Mesothelial cell of epicardium (in vitro differentiated cells): ENCODE measurements at places on chromosomes 1 and 21. TPM values are rescaled to one million over a fixed set of nuclear protein-coding genes. Genes with fewer than 3 reads are reported as not detected.

MASP2 gene
- 0.09 to 0.20 TPM in 2 of 3 replicates, not detected in the other for total RNA-seq

KIF14 gene
- 5.1 to 5.7 TPM (median 5.5 TPM) in 3 replicates for total RNA-seq

AMY1A gene
- total RNA-seq, result not detected in 3 replicates

ITGB3BP gene
- total RNA-seq, result 37.7 to 40.3 TPM (median 39.4 TPM) in 3 replicates

FCRLA gene
- not detected in 3 replicates for total RNA-seq

KLHDC9 gene
- 4.2 to 5.4 TPM (median 5.4 TPM) in 3 replicates for total RNA-seq

DNA sequence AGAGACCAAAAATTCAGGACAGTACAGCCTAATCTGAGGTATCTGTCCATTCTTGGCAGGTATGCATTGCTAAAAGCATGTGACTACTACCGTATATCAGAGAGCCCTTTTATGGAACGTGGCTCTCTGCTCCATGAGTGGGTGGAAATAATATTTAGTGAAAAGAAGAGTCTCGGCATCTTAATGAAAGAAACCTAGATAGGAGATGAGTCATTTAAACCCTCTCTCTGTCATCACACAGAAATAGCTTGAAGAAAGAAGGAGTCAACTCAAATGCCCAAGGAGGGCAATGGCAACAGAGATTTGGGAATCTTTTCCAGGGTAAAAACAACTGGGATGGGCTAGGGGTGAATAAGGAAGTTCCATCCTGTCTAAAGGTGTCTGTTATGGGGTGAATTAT is 528.2 kb downstream of the SMYD3 start:
- no peak overlapping the region for H3K27ac ChIP-seq
- H3K4me1 ChIP-seq, result peaks cover 7% of the 10 kb centered on the region
- no peak overlapping the region for H3K4me3 ChIP-seq
- no peaks in the 10 kb centered on the region for H3K27me3 ChIP-seq
- no peak for DNase-seq

DNA sequence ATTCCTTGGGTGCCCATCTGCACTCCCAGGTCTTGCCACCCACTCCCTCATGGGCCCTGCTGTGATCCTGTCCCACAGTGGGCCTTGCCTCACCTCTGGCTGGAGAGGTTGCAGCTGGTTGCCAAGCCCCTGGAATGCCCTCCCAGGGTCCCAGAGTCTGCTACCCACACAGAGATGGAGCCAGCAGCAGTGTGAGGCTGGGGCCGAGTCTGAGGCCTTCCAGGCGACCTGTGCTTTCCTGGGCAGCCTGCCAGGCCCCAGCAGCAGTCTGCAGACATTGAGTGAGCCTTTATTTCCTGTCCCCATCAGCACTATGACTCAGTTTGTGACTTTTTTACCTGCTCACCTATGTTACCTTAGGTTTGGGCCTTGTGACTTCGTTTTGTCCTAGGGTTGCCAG is 25.0 kb upstream of the TSPAN2 start:
- no peak overlapping the region for H3K27ac ChIP-seq
- H3K4me1 ChIP-seq, result peaks cover 35% of the 10 kb centered on the region
- no peak overlapping the region for H3K4me3 ChIP-seq
- H3K27me3 ChIP-seq, result no peaks in the 10 kb centered on the region
- peaks cover 3% of the 10 kb centered on the region for H3K36me3 ChIP-seq

- peak overlapping the region; percentile 74 for H3K27ac ChIP-seq
- H3K36me3 ChIP-seq, result no peaks in the 10 kb centered on the region
Measured at GRCh38 chr21:32415451-32416398, 3.2 kb downstream of the EVA1C start.

DNA sequence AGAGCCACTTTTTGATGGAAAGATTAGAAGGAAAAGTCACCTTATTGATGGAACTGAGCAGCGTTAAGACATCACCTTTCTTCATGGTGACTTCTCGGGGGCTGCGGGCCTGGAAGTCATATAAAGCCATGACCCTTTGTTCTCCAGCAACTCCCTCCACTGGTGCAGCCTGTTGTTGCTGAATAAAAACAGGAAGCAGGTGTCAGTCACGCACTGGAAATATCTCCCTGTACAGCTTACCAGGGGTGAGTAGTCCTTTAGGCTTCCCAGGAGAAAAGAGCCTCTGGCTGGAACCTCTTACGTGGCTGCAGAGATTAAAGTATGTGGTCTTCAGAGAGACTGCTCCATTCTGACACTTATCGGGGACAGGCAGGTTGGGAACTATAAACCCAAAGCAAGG is 31.9 kb downstream of the SPTA1 start:
- peak overlapping the region; percentile 37 for H3K27ac ChIP-seq
- H3K36me3 ChIP-seq, result no peaks in the 10 kb centered on the region
- no peak for DNase-seq
- H3K27me3 ChIP-seq, result no peaks in the 10 kb centered on the region
- H3K4me3 ChIP-seq, result no peak overlapping the region
- H3K4me1 ChIP-seq, result peaks cover 18% of the 10 kb centered on the region

- no peak overlapping the region for H3K27ac ChIP-seq
- peaks cover 33% of the 10 kb centered on the region for H3K36me3 ChIP-seq
- H3K4me1 ChIP-seq, result peaks cover 4% of the 10 kb centered on the region
- no peaks in the 10 kb centered on the region for H3K27me3 ChIP-seq
Measured at GRCh38 chr1:32786856-32787255, 30.3 kb downstream of the YARS1 start.

- peak overlapping the region; percentile 88 for H3K27ac ChIP-seq
- H3K36me3 ChIP-seq, result no peaks in the 10 kb centered on the region
- H3K4me1 ChIP-seq, result peaks cover 54% of the 10 kb centered on the region
- DNase-seq, result no peak
- H3K27me3 ChIP-seq, result peaks cover 4% of the 10 kb centered on the region
Measured at GRCh38 chr1:44036409-44037139, 5.3 kb upstream of the SLC6A9 start.

DNA sequence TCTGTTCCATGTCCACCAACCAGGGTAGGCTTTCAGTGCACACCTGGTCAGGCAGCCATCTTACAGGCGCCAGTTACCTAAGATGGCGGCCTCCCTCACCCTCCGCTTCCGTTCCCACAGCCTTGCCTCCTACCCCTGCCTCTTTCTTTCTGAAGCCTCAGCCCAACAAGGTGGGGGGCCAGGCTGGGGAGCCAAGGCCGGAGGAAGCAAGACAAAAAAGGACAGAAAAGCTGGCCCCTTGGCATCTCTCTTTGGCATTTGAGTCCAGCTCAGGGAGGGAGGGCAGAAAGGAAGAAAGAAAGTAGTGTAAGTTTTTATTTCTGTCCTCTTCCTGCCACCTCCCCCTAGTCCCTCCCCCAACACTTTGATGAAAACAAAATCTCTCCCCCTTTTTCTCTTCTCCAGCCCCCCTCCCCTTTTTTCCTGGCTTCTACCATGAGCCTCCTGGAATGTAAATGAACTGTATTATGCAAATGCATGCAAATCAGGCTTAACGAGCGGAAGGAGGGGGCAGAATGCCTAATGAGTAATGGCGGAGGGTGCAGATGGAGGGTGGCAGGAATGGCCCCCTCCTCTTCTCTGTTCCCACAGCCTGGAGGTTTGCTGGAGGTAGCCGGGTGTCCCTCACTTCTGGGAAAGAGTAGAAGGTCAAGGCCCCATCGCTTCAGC is 43.8 kb downstream of the RHBG start:
- H3K36me3 ChIP-seq, result no peaks in the 10 kb centered on the region
- H3K27me3 ChIP-seq, result peaks cover 59% of the 10 kb centered on the region
- H3K4me3 ChIP-seq, result no peak overlapping the region

- no peaks in the 10 kb centered on the region for H3K4me1 ChIP-seq
- no peak overlapping the region for H3K27ac ChIP-seq
- no peaks in the 10 kb centered on the region for H3K36me3 ChIP-seq
- no peak overlapping the region for H3K4me3 ChIP-seq
- no peaks in the 10 kb centered on the region for H3K27me3 ChIP-seq
- no peak for DNase-seq
Measured at GRCh38 chr1:238318294-238319110, 427.8 kb upstream of the ZP4 start.

GRCh38 chr1:115761601-115762302 is 6.8 kb downstream of the CASQ2 start:
- no peak overlapping the region for H3K4me3 ChIP-seq
- peaks cover 5% of the 10 kb centered on the region for H3K4me1 ChIP-seq
- H3K36me3 ChIP-seq, result peaks cover 2% of the 10 kb centered on the region
- no peaks in the 10 kb centered on the region for H3K27me3 ChIP-seq
- no peak for DNase-seq
